ENCODE measurements at places on chromosomes 1 and 21.

DNA sequence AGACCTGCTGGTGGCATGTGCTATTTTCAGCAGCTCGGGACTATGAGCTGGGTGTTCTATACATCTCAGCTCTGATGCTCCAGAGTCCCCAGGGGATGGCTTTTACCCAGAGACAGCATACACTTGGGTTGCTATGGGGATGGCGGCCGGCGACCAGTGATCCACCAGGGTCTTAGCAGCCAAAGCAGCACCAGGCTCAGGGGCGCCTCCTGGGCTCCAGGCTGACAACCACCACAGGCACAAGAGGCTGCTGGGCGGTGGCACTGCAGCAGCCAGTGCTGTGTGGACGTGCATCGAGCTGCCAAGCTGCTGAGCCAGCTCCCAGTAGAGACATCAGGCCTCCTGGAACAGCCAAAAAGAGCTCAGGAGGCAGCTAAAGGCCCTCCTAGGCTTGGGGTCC, 37.6 kb upstream of the CLSTN1 start:
- no peak for DNase-seq

DNA sequence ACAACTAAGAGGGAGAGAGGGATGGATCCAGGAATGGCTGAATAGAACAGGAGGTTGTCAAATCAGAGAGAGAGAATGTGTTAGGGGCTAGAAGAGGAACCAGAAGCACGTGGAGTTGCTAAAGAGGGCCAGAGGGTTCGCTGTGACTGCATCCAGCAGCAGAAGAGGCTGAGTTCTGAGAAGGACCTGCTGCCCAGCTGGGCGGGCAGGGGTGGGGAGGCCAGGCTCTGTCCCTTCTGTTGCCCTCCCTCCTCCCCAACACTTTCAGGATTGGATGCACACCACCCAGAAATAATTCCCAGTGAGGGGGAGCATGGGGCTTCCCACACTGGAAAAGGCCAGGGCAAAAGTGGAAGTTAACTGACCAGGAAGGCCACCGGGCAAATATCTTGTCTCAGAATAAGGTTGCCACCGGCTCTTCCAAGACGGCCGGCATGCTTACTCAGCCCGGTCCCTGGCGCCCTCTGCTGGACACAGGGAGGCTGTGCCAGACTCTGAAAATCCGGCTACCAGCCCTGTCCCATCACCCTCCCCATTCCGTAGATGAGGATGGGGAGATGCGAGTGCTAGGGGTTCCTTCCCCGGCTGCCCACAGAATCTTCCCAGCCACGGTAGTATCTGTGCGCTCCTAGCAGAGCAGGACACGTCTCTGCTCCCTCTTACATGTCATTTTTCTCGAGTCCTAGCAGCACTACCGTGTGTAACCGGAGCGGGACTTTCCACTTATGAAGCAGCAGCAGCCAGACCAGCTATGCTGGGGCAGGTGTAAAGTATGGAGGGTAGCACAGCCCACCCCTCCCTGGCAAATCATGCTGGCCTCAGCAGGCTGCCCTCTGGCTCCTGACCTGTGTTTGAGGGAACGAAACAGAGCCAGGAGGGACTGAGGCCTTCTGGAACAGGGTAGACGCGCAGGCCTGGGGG, 46.8 kb upstream of the A3GALT2 start:
- DNase-seq: peak; percentile 81

DNA sequence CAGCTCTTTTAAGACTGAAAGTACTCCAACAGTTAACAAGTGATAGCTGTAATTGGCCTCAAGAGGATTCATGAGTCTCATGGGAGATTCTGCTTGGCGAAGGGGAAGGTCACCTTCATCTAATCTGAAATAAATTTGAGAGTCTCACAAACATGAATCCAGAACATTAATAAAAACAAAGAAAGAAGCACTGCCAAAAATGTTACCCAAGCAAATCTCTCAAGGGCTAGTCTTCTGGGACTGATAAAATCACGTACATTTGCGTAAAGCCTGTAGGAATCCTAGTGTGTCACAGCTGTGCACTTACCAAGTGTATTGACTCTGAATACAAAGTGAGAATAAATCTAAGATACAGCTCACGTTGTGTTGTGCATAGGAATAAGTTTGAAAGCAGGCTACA, 21.2 kb upstream of the NUF2 start:
- no peak for DNase-seq

DNA sequence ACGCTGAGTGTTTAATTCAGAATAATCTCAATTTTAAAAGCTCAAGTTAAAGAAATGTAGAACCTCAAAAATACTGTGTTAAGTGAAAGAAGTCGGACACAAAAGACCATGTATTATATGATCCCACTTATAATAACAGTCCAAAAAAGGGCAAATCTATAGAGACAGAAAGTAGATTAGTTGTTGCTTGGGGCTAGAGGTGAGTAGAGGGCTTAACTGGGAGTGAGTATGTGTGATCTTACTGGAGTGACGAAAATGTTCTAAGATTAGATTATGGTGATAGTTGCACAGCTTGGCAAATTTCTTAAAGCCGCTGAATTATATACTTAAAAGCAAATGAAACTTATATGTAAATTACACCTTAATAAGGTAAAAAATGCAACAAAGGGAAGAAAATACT, 150.5 kb downstream of the APP start:
- DNase-seq: no peak

- DNase-seq: no peak
These were observed 1526.5 kb upstream of the TPTE start for GRCh38 chr21:8994640-8995511.

DNA sequence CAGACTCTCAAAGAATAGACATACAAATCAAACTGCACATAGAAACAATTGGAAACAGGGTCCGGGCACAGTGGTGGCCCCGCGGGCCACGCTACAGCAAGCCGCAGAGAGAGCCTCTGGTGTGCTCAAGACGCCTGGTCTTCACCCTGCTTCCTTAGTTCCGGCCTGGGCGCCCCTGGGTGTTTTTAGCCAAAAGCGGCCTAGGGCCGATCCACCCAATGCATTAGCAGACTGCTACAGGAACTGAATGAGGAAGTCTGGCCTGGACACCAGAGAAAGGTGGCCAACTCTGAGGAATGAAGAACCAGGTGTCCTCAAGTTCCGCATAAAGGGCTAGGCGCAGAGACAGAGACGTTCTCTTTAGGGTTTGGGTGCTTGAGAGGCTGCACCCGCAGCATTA, 1.7 kb downstream of the PRRX1 start:
- DNase-seq: no peak

DNA sequence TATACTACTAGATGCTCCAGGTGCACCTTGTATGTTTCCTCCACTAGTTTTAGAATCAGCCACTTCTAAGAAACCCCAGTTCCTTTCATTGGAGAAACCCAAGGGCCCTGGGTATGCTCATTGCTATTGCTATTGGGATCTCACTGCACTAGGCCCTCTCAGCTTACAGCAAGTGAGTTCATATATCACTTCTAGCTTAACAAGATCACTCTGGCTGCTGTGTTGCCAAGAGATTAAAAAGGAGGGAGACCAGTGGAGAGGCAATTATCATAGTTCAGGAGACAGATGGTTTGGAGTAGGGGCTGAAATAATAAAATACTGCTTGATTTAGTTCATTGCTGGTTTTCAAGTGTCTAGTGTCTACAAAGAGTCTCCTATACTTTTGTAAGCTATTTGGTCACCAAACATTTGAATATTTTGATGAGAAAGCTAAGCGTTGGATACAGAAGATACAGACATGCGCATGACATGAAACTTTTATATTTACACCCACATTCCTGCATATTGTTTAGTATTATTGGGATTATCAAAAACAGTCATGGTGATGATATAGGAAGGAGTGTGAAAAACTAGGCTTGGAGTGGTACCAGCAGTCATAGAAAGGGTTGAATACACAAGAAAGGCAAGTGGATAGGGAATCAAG, 671.9 kb downstream of the ADGRL2 start:
- DNase-seq: no peak

- no peak for DNase-seq
These were observed 159.2 kb downstream of the AGBL4 start for GRCh38 chr1:49864581-49864980.

DNA sequence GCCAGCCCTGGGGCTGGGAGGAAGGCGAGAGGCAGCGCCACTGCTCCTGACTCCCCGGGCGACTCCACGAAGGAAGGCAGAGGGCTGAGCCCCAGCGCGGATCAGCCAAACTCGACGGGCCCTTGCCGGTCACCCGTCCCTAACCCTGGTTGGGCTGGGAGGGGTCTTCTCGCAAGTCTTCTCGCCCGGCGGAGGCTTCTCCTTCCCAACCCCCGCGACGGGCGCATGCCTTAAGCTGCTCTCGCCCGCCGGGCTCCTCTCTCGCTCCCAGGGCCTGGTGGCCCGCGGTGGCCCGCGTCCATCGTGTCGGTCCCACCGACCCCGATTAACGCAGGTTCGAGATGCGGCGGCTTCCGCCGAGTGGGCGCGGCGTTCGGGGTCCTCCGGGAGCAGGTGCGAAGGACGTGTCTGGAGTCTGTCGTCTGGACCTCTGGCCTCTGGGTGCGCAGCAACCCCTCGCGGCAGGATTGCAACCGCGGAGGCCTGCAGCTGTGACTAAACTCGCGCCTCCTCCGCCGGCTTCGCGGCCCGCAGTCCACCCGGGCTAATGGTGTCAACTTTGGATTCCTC, 29.0 kb upstream of the PPM1J start:
- DNase-seq: no peak

- no peak for DNase-seq
These were observed 12.5 kb downstream of the BPNT1 start for GRCh38 chr1:220076861-220077762.

GRCh38 chr1:206074839-206075238, 21.9 kb downstream of the RHEX start:
- DNase-seq: peak; percentile 96

DNA sequence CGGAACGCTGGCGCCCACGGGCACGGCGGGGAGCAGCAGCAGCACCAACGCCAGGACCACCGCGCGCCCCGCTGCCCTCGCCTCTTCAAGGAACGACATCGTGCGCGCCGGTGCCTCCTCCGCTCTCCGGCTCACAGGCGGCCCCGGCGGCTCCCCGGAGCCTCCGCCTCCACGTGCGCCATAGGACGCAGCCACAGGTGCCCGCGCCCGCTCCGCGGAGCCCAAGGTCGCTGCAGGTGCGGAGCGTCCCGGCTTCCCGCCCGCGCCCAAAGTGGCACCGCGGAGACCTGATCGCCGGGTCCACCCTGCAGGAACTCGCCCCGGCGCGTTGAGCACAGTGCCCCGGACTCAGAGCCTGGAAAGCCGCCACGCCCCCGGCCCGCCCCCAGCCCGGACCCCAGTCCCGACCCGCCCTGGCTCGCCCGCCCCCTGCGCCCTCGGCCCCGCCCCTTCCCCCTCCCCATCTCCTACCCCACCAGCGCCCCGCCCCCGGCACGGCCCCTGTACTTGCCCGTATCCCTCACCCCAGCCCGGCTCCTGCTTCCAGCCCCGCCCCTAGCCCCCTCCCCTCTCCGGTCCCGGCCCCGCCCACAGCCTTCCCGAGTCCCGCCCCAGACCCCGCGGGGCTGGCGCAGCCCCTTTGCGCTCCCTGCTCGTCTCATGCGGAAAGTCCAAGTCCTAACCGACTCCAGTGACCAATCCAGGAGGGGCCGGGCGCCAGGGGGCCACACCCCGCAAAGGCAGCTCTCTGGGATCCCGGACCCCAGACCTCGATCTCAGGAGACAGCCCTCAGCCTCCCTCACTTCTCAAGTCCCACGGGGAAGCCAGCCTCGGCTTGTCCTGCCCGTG, at the start of gene MEGF6:
Gene MEGF6, minus strand, starts transcription at position 339 of the 850 bp plus-strand sequence. Its CDS starts 240 bp downstream, at position 99.
- DNase-seq: peak; percentile 53

GRCh38 chr1:96482616-96483015, 239.0 kb upstream of the PTBP2 start:
- no peak for DNase-seq

- DNase-seq: no peak
These were observed 393 bp downstream of the ELAPOR1 start for GRCh38 chr1:109114342-109114674.

DNA sequence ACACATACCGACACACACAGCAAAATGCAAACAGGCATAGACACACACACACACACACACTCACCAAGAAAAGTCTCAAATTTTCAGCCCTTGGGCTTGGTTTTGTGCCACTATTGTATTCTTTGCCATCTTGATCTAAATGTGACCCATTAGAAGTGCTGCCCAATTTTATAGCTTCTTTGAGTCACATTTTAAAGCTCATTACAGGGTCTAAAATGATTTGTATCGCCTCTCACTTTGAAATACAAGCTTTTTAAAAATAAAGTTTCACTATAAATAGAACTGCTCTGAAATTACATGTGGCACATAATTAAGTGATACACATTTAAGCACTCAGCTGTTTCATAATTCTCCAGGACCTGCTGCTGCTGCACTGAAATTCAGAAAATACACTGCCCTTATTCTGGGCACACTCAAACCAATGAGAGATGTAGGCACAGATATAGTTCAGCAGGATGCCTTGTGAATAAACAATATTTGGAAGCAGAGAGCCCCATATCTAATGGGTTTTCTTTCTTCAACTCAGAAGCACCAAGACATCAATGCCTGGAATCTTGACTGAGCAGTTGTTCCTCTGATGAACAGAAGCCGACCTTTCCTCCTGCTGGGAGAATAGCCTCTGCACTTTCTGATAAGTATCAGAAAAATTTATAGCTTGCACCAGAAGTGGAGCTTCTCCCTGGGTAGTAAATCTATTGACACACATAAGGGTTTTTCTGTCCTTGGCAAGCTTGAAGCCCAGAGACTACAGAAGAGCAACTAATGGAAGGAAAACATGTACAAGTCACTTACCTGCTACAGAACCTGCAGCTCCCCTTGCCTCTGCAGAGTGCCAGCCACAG, 37.0 kb upstream of the PLPPR4 start:
- DNase-seq: no peak

- DNase-seq: no peak
These were observed 12.7 kb downstream of the DDR2 start for GRCh38 chr1:162644986-162645314.

GRCh38 chr1:95118067-95118499, 928 bp downstream of the TLCD4 start:
- DNase-seq: peak; percentile 15

DNA sequence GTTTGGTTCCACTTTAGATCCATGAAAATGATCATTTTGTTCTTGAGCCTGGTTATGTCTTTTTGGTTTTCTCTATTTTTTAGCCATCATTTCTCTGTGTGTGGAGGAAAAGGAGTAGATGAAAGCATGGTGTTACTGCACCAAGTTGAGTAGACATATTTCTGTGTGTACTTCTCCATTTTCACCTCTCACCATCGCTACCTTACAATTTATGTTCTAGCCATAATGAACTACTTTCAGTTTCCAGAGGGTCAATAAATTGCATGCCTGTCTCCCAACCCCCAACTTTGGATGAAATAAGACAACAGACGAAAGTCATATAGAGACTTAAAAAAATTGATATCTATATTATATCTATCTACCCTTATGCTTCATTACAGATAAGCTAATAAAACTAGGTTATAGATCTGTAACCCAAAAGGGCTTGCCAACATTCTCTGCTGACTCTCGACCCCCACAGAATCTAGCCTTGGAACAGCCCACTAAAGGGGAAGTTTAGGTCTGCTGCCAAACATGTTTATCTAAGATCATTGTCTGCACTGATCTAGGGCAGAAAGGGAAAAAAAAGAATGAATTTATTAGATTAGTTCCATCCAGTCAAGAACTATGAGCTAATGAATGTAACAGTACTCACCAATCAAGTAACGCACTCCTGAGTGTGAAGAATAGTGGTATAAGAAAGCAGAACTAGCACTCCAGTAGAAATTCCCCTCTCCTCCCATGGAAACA, 7.5 kb upstream of the MAN1A2 start:
- peak; percentile 86 for DNase-seq

GRCh38 chr1:9071554-9072235, 2.3 kb upstream of the SLC2A5 start:
- DNase-seq: no peak
